ENCODE measurements at places on chromosomes 7 and 10.

DNA sequence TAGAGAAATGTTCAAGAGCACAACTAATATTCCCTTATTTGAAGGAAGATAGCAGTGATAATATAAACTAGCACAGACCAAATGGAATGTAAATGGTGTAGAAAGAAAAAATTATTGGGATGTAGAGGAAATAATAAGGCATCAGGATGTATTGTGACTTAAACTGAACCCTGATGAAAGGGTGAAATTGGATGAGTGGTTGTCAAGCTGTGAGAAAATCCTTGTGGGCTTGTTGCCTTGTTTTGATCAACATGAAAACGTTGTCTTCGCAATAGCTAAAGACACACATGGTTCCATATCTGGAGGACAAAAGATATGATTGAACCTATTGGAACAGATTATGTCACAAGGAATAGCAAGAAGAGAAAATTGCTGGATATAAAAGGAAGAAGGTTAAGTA lies 40.3 kb upstream of the CNTNAP2 start:
- DNase-seq, result no peak

- no peak for DNase-seq
Measured at GRCh38 chr10:58473976-58474375, 38.7 kb upstream of the BICC1 start.

- DNase-seq, result no peak
Measured at GRCh38 chr7:82521906-82522445, 78.4 kb upstream of the CACNA2D1 start.

GRCh38 chr7:130868139-130868538 lies 134.1 kb upstream of the KLF14 start:
- no peak for DNase-seq

DNA sequence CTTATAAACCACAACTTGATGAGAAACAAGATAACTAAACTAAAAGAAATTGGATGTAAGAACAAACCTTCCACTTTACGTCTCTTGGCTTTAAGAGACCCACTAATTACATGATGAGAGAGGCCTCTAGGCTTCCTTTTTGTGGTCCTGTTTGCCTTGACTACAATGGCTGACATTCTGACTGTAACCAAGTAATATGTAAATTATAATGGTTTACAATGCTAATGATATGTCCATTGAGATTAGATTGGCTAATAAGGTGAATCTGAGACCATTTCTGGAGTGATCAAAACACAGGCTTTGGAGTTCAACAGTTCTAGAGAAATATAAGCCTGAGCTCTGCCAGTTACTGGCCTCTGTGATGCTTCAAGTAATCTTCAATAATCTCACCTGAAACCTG lies 39.4 kb upstream of the AGMO start:
- DNase-seq, result no peak

- DNase-seq, result no peak
Measured at GRCh38 chr7:96970739-96971138, 34.6 kb upstream of the DLX6 start.

DNA sequence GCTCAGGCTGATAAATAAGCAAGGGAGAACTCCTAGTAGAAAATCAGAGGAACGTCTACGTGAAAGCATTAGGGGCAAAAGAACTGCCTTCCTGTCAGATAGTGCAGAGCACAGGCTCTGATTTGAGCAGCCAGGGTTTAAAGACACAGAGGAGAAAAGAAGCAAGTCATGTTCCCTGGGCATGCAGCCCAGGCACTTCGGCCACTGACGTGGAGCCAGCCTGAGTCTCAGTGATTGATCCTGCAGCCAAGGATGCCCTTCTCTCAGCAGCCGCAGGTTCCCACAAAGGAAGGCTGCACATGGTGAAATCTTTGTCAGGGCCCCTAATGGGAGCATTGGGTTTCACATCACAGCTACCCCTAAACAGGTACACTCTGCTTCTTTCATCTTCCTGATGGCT lies 161.7 kb upstream of the HPS1 start:
- peak; percentile 41 for DNase-seq

DNA sequence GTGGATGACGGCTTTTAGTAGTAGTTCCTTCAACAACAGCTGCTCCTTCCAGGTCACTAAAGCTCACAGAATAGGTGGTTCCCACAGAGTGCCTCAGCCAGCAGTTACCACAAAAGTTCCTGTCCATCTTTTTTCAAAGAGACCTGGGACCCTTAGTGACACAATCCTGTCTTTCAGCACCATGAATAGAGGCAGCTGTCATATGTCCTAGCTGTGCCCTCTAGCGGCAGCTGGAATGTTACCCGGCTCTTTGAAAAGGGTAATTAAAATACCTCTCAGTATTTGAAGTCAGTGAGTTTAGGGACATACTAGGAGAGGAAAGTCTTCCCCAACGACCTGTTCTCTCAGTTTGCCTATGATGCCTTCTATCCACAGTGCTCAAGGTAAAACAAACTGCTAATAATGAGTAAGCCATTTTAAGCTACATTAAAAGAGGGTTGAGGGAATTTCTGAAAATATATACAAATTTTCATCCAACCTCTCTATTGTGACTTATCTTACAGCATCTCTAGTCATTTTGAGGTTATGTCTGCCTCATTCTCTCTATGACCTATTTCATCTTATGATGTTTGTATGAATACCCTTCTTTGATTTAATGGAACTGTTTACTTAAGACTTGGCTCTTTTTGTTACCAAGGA lies 290.8 kb downstream of the NXPH1 start:
- DNase-seq, result no peak

- no peak for DNase-seq
Measured at GRCh38 chr7:113373863-113374262, 255.5 kb upstream of the SMIM30 start.

DNA sequence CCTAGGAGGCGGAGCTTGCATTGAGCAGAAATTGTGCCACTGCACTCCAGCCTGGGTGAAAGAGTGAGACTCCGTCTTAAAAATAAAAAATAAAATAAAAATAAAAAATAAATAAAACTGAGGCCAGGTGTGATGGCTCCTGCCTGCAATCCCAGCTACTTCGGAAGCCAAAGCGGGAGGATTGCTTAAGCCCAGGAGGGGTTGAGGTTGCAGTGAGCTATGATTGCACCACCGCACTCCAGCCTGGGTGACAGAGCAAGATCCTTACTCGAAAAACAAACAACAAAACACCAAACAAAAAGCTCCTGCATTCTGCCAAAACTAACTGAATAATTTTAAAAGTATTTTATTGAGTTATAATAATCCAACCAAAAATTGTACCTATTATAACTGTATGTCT lies 36.2 kb downstream of the AGAP4 start:
- no peak for DNase-seq

- no peak for DNase-seq
Measured at GRCh38 chr7:43764039-43764761, 5.7 kb downstream of the BLVRA start.

- DNase-seq, result peak; percentile 15
Measured at GRCh38 chr7:126574276-126575250, 678.2 kb downstream of the GRM8 start.

DNA sequence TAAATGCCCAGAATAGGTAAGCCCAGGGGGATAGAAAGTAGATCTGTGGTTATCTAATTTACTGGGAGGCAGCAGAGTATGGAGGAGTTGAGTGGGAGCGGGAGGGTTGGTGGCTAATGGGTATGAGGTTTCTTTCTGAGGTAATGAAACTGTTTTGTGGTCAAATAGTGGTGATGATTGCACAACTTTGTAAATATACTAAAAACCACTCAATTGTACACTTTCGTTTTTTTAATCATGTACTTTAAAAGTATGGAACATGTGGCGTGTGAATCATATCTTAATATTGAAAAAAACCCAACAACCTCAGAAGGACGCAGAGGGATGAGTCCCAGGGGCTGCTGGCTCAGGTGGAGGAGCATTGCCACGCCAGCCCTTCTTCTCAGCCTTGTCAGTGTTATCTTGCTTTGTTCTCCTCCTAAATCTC lies 118.1 kb downstream of the WDR11 start:
- DNase-seq, result no peak

DNA sequence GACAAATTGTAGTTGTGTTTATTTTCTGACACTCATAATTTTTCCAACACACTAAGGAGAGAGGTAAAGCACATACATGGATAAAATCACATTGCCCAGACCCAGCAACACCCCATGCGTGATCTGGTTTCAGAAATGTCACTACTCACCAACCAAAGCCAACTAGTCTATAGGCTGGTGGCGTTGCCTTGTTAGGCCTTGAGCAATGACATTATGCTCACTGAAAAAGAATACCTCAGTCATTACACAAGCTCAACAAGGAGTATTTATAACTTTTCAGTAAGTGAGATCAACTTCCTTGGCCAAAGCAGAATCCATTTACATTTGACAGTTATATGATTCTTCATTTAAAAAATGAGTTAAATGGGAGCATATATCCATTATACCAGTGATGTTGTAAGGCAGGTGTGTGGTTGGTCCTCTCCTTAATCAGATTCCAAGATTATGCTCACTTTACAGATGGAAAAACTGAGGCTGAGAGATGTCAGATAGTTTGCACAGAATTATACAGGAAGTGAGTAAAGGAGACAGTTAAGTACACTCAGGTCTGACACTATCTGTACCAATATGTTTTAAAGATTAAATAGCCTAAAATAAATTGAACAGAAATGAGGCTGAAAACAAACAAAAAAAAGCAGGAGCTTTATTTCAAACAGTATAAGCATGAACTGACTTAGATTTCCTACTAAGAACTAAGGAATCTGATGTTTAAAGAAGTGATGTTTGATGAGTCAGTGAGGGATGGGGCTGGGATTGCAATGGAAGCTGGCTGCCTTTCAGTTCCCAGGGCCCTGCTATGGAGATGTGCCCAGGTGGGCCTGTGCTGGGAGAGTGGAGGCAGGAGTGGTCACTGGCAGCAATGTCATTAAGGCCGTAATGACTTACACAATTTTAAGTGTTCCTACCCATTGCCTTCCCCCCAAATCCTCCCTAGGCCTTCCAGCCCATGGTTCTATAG lies 118.3 kb downstream of the RAPGEF5 start:
- DNase-seq, result no peak

DNA sequence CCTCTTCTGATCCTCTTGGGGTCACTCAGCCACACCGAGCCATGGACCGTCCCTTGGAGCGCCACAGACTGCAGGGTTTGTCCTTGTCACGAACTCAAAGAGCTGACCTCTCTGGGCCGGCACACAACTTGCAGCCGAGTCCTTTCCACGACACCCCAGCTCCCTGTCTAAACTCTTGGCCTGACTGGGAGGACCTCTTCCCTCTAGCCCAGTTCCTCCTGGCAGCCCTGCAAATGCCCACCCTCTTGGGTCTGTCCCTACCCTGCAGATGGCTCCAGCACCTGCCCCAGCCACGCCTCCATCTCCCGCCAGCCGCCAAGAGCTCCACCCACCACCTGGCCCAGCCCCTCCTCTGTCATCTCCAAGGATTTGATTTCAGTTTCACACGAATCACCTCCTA lies 339.2 kb downstream of the DNAJB6 start:
- DNase-seq, result peak; percentile 7

- no peak for DNase-seq
Measured at GRCh38 chr7:18290223-18290622, 205.3 kb upstream of the HDAC9 start.

DNA sequence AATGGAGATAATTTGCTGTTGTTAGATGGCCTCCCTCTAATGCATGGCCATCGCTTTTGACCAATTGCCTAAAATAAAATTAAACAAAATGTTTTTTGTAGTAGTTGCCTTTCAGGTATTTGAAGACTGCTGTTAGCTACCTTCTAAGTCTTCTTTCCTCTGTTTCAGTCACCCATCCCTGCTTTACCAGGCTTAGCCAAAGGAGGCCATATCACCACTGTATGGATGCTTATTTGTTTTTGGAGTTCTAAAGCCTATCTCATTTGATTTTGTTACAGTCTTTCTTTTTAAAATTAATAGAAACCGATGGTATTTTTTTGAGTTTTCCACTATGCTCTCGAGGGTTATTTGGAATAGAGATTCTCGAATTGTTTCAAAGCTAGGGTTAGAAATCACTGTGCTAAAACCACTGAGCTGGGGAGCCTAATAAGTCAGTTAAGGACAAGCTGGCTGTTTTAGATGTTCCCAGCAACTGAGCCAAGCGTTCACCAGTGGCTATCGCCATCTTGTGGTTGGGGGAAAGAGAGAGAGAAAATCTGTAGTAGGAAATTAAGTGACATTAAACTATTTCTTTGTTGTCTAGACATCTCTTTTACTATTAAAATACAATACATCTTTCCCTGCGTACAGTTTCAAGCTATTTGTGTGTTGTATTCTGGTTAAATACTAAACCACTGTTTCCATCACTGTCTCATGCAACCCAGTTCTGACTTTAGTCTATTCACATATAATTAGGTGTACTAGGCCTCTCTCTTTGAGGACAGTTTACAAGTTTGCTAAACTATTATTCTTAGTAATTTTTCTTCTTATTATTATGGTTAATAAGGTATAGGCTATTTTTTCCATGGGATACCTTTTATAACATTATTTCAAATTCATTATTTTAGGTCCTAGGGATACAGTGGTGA lies 52.2 kb downstream of the GPR158 start:
- no peak for DNase-seq

DNA sequence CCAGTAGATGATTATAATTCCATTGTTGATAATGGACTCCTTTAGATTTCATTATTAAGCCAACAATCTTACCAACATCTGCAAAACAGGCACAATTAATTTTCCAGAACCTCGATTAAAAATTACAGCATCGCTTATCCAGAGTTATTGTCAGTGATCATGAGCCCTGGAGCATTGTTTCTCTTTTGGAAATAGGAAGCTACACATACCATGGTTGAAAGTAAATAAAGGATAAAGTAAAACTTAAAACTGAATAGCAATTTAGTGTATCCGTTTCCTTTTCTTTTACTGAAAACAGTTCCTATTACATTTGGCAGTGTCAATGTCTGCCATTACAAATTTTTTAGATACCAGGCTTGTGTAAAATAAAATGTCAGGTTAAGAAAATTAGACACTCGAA lies 9.9 kb upstream of the HOXA2 start:
- DNase-seq, result no peak

- no peak for DNase-seq
Measured at GRCh38 chr7:150902078-150903033, 50.0 kb downstream of the AOC1 start.

DNA sequence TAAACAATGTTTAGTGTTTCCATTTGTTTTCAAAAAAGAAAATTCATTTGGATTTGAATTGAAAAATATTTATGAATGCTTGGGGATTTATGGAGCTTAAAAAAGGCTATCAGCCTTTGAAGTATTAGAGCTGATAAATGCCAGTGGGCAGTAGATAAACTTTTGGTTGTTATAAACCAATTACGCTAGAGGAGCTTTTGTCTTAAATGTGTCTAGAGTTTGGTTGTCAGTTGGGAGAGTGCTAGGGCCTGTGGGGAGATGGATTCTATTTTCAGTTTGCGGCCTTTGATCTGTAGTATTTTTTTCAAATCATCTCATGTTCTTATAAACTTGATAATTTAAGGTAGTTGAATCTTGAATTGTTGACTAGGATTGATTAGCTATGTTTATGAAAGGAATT lies 104.0 kb downstream of the SND1 start:
- no peak for DNase-seq

DNA sequence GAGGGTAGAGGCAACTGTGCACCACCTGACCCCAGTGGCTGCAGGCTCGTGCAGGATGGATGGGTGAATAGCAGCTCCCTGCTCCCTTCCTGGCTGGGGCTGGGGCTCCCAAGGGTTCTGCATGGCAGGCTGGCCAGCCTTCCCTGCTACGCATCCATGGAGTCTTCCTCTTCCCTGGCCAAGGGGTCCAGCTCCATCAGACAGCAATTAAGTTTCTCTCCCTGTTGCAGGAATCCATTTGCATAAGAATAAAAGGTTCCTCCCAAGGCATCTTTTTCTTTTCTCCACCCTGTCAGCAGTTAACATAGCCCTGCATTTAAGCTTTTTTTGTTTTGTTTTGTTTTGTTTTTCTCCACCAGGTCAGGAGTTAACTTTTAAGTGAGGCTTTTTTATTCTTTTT lies 10.0 kb upstream of the CPA2 start:
- DNase-seq, result no peak

GRCh38 chr7:117251687-117252086 lies 71.2 kb downstream of the WNT2 start:
- DNase-seq, result no peak
